HTR-8/SVneo (cell line): ENCODE measurements at places on chromosomes 11 and 22.

DNA sequence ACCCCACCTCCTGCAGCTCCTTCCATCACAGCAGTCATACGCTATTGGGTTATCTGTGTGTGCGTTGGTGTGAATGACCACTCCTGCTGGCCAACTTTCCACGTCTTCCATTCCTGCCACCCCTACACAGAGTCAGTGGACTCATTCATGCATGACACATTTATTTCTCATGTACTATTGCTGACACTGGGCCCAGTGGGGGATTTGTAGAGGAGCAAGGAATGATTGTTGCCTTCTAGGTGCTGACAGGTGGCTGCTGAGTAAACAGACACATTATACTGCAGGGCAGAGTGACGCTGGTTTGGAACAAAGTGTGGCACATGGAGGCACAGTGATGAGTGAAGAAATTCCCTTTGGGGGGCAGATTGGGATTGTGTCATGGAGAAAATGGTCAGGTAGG, 113.9 kb downstream of the CCDC81 start:
- no peak for DNase-seq

DNA sequence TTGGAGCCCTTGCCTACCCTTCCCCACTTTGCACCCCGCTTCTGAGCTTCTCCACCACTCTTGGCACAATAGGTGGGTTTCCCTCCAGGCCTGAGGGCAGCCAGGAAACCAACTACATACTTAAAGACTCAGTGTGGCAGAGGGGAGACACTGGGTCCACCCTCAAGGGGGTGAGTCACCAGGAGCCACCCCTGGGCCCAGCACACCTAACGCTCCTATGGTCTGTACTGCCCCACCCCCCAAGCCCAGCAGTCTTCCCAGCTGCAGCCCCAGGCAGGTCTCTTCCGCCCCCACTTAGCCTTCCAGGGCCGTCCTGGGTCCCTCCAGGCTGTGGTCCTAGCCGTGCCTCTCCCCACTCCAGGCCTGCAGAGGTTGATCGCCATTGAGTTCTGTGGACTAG, 3.2 kb upstream of the TMPRSS13 start:
- no peak for DNase-seq

GRCh38 chr11:78200553-78200952, 11.8 kb downstream of the USP35 start:
- DNase-seq, result no peak

DNA sequence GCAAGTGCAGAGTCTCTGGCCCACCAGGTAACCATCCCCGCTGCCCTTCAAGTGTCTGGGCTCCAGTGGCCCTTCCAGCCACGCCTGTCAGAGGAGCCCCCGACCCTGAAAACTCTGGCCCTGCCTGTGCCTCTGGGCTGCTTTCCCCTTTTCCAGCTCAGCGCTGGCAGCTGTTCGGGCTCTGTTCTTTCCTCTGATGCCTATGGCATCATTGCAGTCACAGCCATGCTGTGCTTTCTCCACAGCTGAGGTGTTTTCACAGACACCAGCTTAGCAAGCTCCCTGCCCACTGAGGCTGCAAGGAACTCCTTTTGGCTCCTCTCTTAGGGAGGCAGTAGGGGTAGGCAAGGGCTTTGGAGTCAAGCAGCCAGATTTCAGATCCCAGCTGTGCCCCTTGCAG, 21.2 kb downstream of the P2RX3 start:
- DNase-seq, result no peak

DNA sequence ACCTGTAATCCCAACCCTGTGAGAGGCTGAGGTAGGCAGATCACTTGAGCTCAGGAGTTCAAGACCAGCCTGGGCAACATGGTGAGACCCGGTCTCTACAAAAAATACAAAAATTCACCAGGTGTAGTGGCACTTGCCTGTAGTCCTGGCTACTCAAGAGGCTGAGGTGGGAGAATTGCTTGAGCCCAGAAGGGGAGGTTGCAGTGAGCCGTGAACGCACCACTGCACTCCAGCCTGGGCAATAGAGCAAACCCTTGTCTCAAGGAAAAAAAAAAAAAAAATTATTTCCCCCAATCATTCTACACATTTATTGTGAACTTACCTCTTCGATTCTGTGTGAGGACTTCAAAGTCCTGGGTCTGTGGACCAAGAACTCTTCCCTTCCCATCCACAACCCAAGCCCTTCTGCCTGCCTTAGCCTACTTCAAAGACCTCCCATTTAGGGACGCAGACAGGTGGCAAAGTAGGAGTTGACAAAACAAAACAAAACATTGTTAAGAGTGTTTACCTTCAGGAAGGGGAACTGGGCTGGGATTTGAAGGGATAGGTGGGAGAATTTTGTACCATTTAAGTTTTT, 3.8 kb upstream of the WEE1 start:
- DNase-seq, result no peak

GRCh38 chr11:102546923-102547471, 16.4 kb upstream of the MMP7 start:
- no peak for DNase-seq

- DNase-seq, result no peak
These were observed 87.2 kb upstream of the PITPNB start for GRCh38 chr22:28006271-28006670.

- peak; percentile 51 for DNase-seq
These were observed 25.2 kb downstream of the FAM76B start for GRCh38 chr11:95764267-95764898.

DNA sequence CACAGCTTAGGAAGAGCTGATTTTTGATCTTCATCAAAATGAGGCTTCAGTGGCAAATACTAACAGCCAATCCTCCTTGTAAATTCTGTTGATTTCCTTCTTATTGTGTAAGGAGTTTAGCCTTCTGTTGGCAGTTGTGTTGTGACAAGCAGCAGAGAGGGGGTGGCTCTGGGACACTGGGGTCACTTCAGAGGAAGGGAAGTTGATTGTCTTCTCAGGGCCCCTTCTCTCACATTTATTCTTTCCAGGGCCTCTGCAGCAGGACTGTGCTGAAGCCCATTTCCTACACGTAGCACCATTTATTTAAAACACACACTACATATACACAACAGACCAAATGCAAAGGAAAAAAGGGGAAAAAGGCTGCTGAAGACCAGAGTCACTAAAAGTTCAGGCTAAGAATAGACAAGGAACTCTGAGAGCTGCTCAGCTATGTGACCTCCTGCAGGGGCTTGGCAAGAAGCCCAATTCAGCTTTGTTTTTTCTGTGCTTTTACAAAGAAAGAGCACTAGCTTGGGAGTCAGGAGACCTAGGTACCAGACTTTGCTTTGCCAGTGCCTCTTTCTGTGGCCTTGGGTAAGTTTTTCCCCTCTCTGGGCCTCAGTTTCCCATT, 28.3 kb upstream of the UPB1 start:
- DNase-seq, result peak; percentile 25

DNA sequence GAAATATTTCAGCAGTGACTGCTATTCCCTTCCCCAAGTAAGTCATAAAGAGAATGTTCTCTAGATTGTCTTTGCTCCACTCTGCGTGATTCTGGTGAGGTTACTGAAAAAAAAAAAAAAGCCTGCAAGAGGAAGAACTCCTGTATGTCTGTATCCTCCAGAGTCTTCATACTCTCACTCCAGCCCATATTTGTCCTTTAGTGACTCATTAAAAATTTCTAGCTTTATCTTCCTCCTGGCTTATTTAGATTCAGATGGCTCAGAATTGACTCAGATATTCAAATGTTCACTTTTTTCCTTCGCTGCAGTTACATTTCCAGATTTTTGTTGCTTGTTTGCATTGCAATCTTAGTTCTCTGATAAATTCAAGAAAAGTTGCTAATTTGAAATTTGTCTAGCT, 76.3 kb upstream of the CNTN5 start:
- DNase-seq, result no peak

DNA sequence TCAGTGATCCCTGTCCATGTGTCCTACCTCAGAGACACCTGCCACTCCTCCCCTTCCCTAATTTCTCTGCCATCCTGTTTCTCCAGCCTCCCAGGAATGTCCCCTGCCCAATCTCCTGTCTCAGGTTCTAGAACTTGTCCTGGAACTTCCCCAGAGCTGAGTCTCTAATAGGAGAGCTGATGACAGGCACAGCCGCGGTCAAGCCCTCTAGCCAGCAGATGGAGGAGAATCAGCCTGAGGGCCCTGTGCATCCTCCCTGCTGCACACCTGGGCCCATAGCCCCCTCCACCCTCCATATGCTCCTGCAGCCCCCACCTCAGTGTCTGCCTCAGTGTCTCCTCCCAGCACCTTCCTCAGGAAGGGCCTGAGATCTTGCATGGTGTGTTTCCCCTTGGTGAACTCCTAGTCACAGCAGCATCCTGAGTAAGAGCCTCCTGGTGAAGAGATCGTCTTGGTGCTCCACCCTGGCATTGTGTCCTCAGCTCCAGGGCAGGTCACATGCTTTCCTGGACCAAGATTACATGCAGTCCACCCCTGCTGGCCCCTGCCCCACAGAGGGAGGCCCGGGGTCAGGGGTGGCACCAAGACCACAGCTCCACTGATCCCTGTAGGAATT, 43.9 kb upstream of the VPREB1 start:
- DNase-seq, result no peak

DNA sequence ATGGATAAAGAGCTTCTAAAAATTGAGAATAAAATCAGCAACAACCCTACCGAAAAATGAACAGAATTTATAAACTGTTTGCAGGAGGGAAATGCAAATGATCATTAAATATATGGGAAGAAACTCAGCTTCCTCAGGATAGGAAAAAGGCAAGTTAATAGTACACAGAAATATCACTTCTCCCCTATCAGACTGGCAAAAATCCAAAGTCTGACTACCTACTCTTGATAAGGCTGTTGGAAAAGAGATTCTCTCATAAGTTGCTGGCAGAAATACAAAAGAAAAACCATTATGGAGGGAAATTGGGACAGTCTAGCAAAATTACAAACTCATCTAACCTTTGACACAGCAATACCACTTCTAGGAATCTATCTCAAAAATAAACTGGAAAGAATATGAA, 100.9 kb upstream of the LDLRAD3 start:
- no peak for DNase-seq

- DNase-seq, result no peak
These were observed 98.9 kb downstream of the ETS1 start for GRCh38 chr11:128488471-128488870.

DNA sequence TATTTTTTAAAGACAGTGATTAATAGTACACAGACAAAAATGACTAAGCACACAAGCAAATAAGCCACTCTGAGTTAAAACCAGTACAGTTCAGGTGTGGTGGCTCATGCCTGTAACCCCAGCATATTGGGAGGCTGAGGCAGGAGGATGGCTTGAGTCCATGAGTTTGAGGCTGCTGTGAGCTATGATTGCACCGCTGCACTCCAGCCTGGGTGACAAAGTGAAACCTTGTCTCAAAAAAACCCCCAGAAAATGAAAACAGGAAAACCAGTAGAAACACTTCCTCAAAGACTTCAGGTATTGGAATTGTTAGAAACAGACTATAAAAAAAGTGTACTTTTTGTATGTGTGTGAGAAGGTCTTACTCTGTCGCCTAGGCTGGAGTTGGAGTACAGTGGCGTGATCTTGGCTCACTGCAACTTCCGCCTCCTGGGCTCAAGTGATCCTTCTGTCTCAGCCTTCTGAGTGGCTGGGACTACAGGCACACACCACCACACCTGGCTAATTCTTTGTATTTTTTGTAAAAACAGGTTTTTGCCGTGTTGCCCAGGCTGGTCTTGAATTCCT, 33.0 kb downstream of the PPP6R2 start:
- no peak for DNase-seq

DNA sequence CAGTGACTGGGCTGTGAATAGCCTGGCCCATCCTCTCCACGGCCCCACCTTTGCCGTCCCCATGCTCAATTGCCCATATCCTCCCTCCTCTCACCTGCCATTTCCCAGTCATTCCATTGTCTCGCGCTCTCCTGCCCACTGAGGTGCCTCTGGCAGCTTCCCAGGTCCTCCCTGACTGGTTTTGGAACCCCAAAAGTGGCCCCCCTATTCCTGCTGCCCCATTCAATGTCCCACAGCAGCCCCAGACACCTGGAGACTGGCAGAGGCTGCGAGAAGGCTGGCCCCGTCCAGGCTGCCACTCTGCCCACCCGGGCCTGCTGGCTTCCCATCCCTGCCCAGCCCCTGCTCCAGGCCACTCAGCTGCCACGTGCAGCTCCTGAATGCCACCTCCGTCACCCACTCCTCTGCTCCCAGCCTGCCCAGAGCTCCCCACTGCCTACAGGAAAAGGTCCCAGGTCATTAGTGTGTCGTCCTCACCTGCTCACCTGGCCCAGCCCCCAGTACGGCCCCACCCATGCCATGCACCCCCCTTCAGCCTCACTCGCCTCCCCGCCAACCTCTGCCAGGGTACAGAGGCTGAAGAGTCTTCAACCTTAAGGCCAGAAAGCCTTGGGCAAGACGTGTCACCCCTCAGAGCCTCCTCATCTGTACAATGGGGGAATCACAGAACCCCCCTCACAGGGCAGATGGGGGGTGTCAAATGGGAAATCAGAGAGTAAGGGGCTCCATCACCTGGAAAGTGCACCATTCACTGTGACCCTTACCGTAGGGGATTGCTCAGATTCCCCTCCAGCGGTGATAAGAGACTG, 37.5 kb downstream of the KCNJ4 start:
- DNase-seq, result no peak

DNA sequence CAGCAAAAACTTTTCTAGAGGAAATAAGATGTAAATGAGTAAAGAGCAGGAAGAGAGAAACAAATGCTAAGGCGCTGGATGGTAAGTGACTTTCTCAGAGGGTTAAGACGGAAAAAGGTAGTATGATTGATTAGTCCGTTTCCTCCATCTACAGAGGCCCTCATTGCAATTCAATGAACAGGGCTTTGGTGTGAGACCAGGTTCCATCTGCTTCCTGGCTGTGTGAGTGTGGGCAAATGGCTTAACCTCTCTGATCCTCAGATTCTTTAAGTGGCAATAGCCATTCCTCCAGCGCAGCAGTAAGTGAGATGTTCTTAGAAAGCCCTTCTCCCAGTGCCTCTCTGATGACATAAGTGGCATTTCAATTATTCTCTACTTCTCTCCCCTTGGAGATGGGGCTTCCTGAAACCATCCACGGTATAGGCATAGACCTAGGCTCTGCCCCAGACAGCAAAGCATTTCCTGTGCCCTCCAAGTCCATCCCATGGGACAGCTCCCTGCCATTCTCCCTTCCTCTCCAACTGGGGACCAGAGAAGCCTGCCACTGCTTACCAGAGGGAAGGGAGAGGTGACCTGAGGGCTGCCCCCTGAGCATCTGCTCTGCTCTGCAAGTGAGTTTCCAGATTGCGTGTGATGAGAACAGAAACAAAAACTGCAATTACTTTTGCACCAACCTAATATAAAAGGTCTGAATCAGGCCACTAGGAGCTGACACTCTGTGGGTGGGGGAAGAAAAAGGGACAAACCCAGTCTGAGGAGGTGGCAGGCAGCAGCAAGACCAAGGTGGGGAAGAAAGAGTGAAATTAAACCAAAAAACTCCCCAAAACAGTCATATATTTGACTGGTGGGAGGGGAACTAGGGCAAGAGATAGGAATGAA, 12.7 kb upstream of the CD44 start:
- DNase-seq, result no peak
